ENCODE measurements at places on chromosomes 2 and 18. TPM values are rescaled to one million over a fixed set of nuclear protein-coding genes. Genes with fewer than 3 reads are reported as not detected.

Gene SMCHD1
- total RNA-seq, result 107 TPM

Gene CCDC85A
- 1.1 TPM for total RNA-seq

Gene ABCG8
- 3.3 TPM for total RNA-seq

Gene CCDC141
- total RNA-seq, result 11.6 TPM

Gene ARL5A
- total RNA-seq, result 69.2 TPM

Gene MGAT5
- total RNA-seq, result 182 TPM

Measured in Peyer's patch (tissue), 4 donors.